ENCODE measurements at places on chromosomes 11 and 22. TPM values are rescaled to one million over a fixed set of nuclear protein-coding genes. Genes with fewer than 3 reads are reported as not detected.

- DNase-seq, result no peak
These were observed 68.9 kb upstream of the NUP50 start for GRCh38 chr22:45094825-45095224.

Gene OVCH2
- 5.3 TPM for total RNA-seq

DNA sequence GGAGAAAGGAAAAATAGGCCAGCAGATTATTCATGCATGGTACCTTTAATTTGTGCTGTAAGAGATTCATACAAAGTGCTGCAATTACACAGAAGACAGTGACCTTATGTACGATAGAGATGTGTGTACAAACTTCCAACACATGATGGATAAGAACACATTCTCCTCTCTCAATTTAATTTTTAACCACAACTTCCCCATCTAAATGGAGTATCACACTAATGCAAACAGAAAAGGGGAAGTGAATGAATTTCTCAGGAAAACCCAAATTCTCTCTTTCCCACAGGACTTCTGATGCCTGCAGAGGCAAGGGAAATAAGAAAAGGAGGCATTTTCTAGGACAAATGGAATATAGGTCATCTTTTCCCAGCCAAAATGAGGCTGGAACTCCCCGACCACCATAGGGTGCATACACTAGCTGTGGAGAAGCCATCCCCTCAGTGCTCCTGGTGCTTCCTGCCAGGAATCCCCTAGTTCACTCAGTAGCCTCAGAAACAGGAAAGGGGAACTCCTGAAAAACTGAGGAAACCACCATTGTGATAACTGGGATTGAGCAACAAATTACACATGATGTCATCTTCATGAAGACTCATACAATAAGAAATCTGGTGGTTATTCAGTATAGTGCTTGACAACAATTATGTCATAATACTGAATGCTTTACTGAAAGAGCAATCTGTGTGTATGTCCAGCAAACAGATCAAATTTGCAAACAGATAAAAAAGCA is 22.4 kb downstream of the MMP10 start:
- no peak for DNase-seq

Gene SLN
- not detected for total RNA-seq

- DNase-seq, result no peak
These were observed 221.7 kb upstream of the BLID start for GRCh38 chr11:122337704-122338103.

- no peak for DNase-seq
These were observed 426.1 kb upstream of the CADM1 start for GRCh38 chr11:115930291-115930690.

- DNase-seq, result peak; percentile 73
These were observed 3.6 kb upstream of the TBC1D22A start for GRCh38 chr22:46758867-46759290.

DNA sequence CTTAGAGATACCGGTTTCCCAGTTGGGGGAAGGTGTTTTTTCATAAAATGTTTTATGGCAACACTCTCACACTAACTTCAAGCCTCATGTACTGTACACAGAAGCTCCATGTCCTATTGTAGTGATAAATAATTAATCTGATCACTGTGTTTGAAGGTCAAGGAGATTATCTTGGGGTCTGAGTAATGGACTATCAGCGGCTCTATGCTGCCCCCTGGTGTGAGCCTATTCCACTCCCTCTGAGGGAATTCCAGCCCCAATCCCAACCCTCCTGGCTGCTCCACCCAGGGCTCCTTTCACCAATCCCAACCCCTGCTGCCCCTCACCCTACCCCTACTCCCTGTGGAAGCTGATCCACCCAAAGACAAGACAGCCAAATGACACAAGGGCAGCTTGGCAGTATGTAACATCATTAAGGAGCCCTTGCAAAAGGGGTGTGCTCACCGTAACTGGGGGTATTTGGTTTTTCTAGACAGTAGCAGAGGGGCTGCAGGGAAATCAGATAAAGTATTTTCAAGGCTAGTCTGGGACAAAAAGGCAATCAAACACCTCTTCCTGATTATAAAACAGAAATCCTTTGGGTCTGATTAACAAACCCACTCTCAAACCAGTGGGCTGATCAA is 22.3 kb downstream of the HPS4 start:
- no peak for DNase-seq

Gene ABCC8
- total RNA-seq, result not detected

Gene ARHGAP8
- 114 TPM for total RNA-seq

Gene DDIAS
- total RNA-seq, result 6.1 TPM
